ENCODE measurements at places on chromosomes 2 and 18.
A peak's percentile ranks its signal among the peaks of the same experiment; 100 is the strongest.

GRCh38 chr2:134576478-134576877, 142.3 kb downstream of the TMEM163 start:
- DNase-seq, result no peak

DNA sequence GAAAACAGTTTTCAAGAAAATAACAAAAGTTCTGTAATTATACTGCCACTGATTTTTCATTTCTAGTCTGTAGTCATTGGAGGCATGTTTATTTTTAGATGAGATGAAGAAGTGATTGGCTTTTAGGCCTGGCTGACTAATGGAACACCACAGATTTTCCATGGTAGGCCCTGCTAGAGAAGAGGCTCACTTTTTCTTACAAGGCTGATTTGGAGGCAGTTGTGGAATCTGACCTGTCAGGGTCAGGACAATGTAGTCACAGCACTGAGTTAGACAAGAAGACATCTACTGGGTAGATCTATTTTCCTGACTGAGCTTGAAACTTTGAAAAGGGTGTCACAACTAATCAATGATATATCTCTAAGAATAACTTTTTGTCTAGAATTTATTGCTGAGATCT, 43.9 kb downstream of the KDM3A start:
- DNase-seq, result no peak

- DNase-seq, result no peak
Observed at GRCh38 chr2:177545981-177546585, 153.5 kb downstream of the AGPS start.

DNA sequence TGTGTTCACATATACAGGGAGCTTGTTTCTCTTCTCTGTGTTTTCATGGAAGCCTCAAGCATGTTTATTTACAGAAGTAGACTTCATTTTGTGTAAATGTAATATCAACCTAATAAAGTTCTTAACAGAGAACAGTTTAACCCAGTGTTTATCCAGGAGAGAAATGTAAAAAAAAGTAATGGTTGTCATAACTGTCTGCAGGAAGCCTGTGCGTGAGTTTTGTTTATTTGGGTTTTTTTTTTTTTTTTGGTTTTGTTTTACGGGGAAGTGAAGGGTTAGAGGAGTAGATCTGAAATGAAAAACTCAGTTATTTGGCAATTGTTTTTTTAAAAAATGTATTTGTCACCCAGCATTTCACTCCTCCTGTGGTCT, 124.7 kb downstream of the RAPGEF4 start:
- DNase-seq, result no peak

DNA sequence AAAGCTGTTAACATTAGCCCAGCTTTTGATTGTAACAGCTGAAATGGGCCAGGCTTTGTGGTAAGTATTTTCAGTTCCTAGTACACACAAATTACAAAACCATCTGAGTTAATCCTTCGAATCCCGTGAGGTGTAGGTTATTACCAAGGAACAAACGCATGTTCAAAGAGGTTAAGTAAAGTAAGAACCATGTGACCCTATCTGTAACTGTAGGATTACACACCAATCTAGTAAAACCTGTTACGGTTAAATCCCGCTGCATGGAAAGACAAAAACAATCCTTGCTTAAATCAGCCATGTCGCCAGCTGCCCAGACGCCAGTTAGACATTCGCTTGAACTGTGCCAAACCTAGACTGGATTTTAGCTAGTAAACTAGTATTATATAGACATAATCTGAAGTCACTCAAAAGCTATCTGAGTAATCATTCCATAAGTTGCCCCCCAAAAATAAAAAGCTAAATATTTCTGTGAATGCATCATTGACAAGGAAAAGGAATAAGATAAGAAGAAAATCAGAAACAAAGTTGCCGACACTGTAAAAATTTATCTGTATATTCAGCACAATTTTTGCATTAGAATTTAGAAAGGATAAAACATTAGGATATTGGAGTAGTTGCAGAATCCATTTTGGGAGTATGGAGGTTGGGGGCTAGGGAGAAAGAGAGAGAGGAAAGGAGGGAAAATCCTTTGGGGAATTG, 638.0 kb downstream of the CNTNAP5 start:
- no peak for DNase-seq

DNA sequence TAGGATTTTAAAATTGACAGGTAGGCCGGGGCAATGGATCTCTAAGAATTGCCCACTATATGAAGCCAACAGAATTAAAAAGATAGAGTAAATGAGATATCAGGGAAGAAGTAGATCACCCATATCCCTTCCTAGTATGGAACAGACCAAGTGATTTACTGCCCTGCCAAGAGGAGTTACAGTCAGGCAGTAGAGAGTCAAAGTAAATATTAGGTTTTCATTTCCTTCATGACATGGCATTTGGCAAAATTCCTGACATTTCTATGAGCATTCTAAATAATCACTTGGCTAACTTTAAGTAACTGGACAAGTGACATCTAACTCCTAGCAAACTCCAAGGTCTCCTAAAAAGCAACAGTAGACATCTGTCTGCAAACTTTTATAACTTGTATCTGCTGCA, 33.5 kb downstream of the GALNT5 start:
- peak; percentile 47 for DNase-seq

DNA sequence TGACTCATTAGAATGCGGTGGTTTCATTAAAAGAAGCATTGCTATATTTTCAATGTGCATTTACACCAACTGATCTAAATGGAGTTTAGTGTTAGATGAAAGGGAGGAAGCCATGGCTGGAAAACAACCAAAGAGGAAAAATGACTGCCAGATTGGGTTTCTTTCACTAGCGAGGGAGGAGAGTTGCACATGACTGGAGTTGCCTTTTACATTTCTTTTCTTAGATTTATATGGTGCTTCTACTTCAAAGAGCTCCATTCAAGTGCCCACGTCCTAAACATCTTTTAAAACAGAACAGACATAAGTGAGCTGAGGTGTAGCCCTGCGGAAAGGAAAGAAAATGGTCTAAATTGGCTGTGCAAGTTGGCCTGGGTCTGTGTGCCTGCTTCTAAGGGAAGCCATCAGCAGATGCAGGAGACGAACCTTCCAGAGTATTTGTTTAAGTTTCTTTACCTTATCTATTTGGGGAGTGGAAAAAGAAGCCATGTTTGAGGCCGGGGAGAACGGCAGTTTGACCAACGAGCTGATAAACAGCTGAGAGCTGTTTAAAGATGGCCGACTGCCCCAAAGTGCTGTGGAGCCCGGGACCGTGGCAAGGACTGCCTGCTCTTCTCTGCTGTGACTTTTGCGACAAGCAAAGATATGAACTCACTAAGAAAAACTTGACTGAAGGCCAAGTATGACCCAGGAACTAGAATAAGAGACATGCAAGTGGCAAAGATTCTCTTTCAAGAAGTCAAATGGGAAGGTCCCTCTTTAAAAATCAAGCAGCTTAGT, 327.0 kb downstream of the ZNF516 start:
- no peak for DNase-seq

- no peak for DNase-seq
Observed at GRCh38 chr2:215635071-215635787, 199.4 kb upstream of the FN1 start.

DNA sequence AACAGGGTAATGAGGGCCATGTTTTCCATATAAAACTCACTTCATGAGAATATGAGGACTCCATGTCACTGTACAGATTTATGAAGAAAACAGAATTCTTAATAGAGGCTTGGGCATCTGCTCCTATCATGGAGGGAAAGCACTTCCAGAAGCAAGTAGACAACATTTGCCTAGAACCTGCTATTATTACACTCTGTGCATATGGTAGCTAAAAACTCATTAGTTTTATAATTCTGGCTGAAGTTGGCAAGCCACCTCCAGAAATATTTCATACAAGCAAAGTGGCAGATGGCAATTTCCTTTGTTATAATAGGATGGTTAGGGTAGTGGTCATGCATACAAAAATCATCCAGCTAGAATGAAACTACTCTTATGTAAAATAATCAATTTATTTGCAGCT, 65.8 kb upstream of the TLK1 start:
- no peak for DNase-seq

DNA sequence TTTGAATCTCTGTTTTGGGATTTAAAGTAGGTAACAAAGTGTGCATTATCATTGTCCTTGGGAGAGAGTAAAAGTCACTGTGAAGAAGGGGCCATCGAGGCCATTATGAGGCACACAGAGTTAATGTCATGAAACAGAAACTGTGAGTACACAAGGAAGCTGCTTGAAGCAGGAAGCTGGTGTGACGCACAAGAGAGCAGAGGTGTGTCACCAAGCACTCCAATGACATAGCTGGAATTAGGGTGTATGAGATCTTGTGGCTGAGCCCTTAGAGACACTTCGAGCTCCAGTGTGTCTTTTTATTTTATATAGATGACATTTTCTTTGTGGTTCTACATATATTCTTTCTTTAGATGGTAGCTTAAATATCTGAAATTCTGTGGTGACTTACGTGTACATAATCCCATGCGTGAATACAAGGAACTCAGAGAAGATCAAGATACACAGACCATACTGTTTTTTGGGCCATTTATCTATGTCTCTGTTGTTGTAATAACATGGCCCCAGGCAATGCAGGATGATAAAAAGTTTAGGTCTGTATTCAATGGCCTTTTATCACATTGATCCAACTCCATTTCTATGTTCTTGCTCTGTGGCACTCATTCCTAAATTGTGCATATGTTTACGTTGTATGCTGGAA, 164.7 kb upstream of the FAM98A start:
- no peak for DNase-seq

DNA sequence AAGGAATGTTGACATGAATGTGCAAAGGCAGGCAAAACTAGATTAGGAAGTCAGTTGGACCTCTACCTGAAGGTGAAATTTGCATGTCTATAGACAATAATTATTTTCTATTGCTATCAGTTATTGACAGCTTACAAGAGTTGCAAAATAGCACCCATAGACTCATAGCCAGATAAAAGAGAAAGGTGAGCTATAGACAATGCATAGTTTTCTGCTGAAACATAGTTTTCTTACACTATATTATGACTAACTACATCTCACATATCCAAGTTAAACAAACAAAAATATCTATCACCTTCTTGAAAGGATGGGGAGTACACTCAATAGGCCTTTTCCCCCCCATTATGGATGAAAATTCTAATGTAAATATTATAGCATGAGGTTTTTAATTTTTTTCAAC, 305.0 kb downstream of the PTH2R start:
- no peak for DNase-seq

DNA sequence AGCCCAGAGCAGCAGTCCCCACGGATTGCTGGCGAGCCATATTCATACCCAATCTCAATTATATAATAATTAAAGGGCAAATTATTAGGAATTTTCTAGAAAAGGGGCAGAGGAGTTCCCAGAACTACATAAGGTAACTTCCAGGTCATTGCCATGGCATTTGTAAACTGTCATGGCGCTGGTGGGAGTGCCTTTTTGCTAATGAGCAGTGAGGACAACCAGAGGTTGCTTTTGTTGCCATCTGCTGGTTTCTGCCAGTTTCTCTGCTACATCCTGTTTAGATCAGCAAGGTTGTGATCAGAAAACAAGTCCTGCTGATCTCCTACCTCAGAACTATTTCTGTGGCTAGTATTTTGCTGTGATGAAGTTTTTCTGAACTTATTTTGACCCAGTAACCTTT, 159.8 kb upstream of the PIEZO2 start:
- DNase-seq, result no peak

GRCh38 chr2:72716601-72717000, 109.2 kb downstream of the EXOC6B start:
- DNase-seq, result no peak

- DNase-seq, result no peak
Observed at GRCh38 chr2:10915236-10915635, 3.5 kb downstream of the KCNF1 start.

GRCh38 chr2:238418196-238418998, 8.3 kb upstream of the ASB1 start:
- DNase-seq, result peak; percentile 36

GRCh38 chr2:32003791-32004190, 7.0 kb downstream of the MEMO1 start:
- DNase-seq, result no peak

GRCh38 chr18:59954241-59954640, 54.4 kb downstream of the PMAIP1 start:
- no peak for DNase-seq

DNA sequence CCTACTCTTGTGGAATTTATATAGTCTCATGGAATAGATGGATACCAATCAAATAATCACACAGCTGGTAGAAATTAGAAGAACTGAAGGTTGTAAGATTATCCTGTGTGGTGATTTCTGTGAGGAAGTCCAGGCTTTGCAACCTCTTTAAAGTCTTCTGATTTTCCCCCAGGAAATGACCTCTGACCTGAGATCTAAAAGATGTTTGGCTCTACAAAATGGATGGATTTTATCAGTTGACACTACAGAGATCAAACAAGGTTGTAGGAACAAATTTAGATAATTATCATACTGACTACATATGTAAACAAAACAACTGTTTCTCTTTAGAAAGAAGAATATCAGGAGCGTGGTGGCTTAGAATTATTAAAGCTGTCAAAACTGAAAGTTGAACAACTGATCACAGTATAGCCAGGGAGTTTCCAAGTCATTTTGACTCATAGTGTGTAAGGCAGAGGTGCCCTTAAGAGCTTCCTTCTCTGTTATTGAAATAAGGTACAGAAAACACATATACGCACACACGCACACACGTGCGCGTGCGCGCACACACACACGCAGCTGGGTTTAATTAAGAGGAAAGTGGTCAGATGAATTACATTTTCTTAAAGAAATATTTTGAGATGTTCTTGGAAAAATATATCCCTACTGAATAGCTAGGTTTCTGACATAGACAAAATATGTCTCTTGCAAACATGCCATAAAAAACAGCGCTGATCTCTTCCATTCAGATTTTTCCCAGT, 35.5 kb upstream of the PELI1 start:
- DNase-seq, result no peak

DNA sequence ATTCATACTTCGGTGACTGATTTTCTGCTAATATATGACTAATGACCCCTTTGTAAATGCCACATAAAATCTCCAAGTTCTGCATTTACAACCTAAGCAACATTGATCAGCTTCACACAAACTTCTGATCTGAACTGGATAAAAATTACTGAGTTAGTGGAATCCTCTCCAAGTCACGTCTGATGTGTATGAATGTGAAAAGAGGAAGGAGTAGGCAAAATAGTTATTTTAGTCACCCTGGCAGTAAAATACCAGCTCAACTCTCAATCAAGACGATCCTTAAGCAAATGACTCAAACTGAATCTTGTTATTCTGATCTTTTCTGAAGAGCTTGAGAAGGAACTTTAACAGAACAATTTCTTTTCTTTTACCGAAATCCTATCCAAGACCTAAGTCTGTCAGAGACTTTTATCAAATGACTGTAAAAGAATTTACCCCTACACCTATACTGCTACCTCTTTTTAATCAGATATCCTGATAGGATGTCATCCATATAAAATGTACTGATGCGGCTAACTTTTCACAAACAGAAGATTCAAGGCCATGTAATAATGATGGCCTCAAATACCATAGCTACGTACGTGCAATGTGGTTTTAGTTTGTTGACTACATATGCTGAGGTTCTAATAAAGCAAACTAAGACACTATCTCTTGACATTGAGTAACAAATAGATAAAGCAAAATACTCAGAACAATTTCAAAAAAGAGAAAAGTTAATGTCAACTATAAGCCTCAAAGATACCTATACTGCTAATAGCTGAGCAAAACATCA, 23.7 kb downstream of the CUL3 start:
- no peak for DNase-seq

DNA sequence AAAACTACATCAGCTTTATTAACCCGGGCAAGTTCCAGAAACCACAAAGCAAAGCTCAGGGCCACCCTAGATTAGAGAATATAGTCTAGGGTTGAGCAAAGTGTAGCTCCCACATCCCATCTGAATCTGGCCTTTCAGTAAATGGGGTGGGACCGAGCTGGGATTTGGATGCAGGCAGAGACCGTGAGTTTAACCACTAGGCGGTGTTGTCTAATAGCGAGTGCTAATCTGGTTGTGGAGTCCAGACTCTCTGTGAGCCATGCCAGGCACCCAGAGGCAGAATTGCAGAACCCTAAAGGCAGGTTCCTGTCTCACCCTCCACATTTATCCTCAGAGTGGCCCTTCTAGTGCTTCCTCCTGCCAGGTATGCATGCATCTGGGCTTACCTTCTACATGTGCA, 435.9 kb downstream of the TSN start:
- DNase-seq, result no peak
